ENCODE measurements at places on chromosomes 13 and 19.

DNA sequence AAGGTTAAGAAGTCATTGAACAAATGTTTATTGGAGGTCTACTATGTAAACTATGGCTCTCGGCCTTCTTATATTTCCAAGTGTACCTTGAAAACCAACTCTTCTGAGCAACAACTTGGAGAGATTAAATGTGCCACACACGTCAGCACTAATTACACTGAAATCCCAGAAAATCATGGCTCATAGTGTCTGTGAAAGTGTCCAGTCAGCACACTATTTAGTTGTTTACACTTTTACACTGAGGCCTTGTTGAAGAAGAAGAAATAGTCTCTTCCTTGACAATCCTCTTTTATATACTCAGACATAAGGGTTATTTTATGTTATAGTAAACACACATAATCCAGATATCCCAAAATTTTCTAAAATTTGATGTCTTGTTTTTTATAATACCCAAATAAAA, 30.9 kb upstream of the NBEA start:
- DNase-seq: no peak

DNA sequence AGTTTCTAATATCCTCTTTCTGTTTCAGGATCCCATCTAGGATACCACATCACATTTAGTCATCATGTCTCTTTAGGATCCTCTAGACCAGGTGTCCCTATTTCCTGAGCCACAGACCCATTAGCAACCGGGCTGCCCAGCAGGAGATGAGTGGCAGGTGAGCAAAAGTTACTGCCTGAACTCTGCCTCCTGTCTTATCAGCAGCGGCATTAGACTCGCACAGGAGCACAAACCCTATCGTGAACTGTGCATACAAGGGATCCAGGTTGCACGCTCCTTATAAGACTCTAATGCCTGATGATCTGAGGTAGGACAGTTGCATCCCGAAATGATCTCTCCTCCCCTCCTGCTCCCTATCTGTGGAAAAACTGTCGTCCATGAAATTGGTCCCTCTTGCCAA, 7.8 kb upstream of the CEBPG start:
- DNase-seq: no peak

DNA sequence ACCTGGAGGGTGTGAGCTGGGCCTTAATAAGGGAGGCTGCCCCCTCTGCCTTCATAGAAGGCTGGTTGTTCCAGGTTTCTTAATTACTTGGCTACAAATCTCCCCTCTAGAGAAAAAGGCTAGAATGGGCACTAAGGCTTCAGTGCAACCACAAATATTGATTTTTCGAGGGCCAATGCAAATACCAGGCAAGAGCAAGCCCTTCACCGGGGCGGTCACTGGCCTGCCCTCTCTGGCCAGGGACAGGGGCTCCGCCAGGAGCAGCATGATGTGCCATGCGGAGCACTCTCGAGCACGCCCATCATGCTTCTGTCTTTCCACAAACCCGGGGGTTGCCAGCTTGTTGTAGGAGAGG, 127.8 kb upstream of the SPACA7 start:
- no peak for DNase-seq

DNA sequence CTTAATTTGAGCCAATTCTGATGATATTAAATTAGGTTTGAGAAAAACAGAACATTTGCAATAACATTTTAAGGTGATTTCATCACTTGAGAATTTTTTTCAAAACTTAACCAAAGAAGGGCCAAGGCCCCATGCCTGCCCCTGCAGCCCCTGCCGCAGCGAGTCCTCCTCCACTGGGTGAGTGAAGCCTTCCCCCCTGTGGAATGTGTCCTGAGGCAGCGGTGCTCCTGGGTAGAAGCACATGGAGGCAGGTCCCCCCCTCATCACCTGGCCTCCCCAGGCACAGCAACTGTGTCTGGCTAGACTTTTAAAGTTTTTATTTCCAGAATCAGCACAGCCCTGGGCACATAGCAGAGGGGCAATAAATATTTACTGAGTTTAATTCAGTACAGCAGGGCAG, 10.8 kb downstream of the SOX1 start:
- no peak for DNase-seq

DNA sequence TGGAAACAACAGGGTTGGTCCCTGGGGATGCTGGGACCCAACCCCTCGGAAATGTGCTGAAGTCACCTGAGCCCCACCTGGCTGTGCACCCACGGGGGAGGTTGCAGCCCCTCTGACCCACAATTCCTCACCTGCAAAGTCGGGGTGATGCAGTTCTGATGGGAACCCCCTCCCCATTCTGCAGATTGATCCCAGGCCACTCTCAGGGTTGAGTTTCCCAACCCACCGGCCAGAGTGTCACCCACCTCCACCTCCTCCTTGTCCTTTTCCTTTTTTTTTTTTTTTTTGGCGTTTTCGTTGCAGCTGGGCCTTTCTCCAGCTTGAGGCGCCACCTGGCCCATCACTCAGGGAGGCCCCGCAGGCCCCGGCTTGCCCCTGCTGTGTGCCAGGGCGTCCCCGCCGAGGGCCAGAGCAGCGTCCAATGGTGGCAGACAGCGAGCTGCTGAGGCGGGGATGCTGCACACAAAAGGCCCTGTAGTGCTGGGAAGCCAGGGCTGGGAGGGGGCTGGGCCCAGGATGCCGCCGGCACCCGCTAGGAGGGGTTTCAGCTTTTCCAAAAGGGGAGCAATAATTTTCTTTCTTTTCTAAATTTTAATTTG, 4.6 kb downstream of the PIK3R2 start:
- DNase-seq: no peak

GRCh38 chr19:32976223-32976805, 4.3 kb downstream of the FAAP24 start:
- peak; percentile 63 for DNase-seq

- no peak for DNase-seq
These were observed 69.8 kb upstream of the SCEL start for GRCh38 chr13:77465603-77466195.

- DNase-seq: no peak
These were observed 2878.3 kb upstream of the PCDH20 start for GRCh38 chr13:64293923-64294322.

GRCh38 chr13:112481458-112481857, 105.3 kb downstream of the SPACA7 start:
- DNase-seq: no peak

- no peak for DNase-seq
These were observed 28.7 kb downstream of the TMEM255B start for GRCh38 chr13:113787694-113788093.

GRCh38 chr19:36028313-36029041, 4.2 kb downstream of the CLIP3 start:
- DNase-seq: no peak

DNA sequence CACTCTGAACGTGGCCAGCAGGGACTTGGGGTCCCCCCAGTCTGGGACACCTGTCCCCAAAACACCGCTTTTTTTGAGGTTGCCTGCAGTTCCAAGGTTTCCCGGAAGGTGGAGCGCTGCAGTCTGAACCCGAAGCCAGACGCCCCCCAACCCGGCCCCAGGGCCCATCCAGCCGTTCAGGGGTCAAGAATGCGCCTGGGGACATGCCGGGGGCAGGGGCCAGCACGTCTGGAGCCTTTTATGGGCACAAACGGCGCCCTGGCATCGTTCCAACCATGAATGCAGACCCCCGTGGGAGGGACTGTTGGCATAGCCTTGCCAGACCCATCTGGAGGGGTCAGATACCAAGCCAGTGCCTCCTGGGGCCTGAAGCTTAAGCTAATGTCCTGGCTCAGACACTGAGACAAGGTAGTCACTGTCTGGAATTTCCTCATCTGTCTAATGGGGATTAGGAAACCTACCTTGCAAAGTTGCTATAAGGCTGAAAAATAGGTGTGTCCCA, 6.9 kb downstream of the S1PR5 start:
- peak; percentile 33 for DNase-seq

DNA sequence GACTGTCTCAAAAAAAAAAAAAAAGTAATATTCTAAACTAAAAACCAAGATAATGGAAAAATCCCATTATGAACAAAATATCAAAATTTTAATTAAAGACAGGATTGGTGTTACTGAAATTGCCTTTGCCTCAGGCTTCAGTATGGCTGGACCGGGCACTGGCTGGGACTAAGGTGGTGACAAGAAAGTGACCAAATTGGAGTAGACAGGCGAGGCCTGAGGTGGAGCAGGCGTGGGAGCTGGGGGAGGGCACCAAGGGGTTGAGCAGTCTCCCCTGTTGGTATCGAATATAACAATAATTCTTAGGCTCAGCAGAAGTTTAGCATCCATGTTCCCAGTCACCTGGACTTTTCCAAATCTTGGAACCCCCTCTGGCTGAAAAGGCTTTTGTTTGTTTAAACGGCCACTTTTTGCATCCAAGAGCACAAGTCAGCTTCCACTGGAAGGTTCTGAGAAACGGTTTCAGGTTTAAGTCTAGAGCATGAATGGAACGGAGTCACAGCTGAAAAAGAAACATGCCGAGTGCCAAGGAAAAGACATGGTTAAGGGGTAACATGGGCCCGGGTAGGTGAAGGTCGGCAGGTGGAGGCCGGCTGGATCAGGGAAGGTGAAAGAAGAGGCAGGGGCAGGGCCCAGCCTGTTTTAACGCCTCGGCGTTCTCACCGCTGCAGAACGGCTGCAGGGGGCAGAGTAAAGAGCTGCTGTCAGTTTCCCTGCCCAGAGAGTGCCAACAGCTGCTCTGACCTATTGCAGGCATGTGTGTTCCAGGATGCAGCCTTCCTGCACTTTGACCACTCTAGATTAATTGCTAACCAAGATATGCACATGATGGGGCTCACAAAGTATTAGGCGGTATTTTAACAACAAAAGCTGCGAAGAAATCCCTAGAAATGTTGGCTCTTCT, 104.4 kb downstream of the TM9SF2 start:
- peak; percentile 35 for DNase-seq

DNA sequence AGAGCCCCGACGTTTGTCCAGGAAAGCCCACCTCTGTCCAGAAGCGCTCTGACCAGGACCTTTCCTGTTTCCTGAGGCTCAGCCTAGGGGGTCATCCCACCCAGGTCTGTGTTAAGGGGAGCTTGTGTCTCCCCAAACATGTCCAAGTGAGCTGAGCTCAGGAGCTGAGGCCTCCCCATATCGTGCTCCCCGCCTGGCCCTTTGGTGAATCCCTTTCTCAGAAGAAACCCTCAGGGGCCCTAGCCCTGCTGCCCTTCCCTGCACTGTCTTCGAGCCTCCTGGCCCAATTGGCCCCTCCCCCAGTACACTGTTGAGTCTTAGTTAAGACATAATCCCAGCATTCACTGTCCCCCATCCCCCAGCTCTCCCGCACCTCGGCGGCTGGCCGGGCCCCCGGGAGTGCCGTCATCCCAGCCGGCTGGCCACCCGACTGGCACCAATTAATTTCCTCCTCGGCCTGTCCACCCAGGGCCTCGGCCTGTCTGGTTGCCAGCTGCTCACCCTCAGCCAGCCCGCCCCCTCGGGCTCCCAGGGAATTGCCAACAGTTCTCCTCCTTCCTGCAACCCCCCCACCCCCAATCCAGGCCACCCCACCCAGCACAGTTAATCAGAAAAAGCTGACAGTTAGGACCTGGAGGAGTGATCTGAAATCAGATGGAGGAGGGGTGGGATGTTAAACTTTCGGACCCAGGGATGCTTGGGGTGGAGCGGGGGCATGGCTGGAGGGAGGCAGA, 13.6 kb downstream of the IER2 start:
- DNase-seq: no peak

- DNase-seq: no peak
These were observed 286.6 kb downstream of the COG6 start for GRCh38 chr13:39941911-39942551.

DNA sequence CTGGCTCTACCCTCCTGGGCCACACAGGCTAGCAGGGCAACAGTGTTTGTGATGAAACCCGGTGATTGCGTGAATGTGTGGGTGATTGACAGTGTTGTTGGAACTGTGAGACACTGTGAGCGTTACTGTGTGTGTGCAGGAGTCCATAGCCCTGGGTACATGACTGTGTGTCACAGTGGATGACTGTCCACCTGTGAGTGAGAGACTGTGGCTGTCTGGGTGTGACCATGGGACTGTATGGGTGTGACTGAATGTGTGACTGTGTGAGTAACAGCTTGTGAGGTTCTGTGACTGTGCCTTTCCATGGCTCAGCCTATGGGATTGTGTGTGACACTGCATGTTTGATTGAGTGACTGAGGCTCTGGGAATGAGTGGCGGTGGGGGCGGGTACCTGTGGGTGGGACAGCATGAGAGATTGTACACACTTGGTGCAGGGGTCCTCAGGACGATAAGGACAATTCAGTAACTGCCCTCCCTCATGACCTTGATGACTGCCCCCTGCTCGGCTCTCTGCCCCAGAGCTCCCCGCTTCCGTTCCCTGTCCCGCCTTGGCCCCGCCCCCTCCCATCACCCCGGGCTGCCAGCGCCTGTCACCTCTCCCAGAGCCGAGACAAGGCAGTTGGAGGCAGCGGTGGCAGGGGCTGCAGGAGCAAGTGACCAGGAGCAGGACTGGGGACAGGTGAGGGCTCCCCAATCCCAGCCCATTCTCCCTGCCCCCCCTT, at the start of gene GIPR:
GIPR (plus strand) TSS at position 602 of the 722 bp plus-strand sequence. CDS start 1,300 bp downstream, outside the sequence.
- no peak for DNase-seq

GRCh38 chr19:2087621-2088100, 8.5 kb downstream of the MOB3A start:
- DNase-seq: no peak

- no peak for DNase-seq
These were observed 55.9 kb upstream of the SERP2 start for GRCh38 chr13:44317752-44318151.

GRCh38 chr19:8149261-8150094, at the start of gene FBN3:
Gene FBN3 (minus strand): TSS chr19:8149592. CDS start chr19:8147480, 2,112 bp downstream.
- DNase-seq: peak; percentile 37

DNA sequence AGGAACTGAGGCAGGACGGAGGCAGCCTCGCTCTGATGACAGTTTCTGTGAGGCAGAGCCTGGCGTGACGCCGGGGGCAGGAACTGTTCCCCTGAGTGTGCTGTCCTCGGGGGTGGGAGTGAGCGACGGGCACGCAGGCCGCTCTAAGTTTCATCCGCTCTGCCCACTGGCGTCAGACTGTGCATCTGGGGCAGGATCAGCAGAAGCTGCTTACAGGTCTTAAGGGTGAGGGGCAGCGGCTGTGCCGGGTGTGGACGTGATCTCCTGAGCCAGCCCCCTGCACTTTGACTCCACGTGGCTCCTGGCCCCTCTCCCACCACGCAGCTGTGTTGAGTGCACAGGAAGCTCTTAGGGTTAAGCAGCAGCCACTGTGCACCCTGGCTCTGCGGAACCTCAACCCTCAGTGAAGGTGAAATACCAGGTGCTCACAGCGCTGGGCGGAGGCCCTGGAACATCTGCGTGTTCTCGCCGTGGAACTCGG, 1.5 kb downstream of the GRK1 start:
- DNase-seq: no peak

DNA sequence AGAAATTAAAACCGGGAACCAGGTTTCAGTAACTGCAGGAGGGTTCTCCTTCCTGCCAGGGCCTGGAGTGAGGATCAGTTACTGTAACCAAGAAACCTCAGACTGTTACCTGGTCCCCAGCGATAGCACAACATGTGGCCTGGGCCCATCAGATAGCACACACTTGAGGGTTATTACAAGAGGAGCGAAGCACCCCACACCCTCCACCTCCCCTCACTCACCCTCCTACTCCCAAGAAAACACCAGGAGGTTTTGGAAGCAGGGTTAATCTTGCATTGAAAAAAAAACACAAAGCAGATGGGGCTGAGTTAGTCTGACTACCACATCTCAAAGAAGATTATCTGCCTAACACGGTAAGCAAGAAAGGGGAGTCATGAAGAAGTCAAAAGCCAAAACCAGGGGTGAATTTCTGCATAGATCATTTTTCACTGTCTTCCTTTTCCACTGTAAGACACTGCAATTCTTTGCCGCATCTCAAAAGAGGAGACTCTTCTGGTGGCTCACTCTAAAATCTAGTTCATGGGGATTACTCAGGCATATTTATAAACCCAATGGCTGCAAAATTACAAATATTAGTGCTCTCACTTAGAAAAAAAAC, 75.9 kb upstream of the DOCK9 start:
- no peak for DNase-seq

- DNase-seq: no peak
These were observed 137.0 kb downstream of the STK24 start for GRCh38 chr13:98439896-98440295.
